ENCODE measurements at places on chromosomes 6 and 20. TPM values are rescaled to one million over a fixed set of nuclear protein-coding genes. Genes with fewer than 3 reads are reported as not detected.

- DNase-seq: no peak
Observed at GRCh38 chr6:64294034-64294433, 658.4 kb downstream of the PHF3 start.

- no peak for DNase-seq
Observed at GRCh38 chr6:91659891-91660290, 1073.0 kb upstream of the MAP3K7 start.

DNA sequence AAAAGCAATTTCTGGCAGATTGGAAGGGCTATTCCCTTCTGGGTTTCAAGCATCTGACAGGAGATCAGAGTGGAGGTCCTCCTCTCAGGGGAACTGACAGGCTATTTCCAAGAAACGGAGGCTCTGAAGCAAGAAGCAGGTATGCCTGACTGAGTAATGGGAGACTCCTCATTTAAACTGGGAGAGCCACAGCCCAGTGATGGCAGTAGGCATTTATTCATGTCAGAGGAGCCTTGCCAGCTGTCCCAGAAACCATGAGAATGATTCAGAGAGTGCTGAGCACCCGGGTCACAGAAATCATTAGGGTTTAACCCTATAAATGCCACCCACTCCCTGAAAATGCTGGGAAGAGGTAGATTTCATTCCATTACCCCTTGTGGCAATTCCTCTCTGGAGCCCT is 247.5 kb upstream of the RNF217 start:
- no peak for DNase-seq

DNA sequence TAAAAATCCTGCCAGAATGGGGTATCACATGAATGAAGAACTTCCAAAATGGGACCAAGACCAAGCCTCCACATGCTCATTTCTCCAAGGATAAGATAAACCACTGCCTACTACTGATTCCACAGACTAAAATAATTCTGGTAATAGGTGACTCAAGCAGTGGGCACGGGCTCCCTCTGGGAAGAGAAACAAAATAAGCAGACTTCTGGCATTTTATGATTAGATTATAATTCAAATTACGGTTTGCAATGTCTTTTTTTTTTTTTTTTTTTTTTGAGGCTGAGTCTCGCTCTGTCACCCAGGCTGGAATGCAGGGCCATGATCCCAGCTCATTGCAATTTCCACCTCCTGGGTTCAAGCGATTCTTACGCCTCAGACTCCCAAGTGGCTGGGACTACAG is 16.0 kb downstream of the UQCC1 start:
- DNase-seq: no peak

- no peak for DNase-seq
Observed at GRCh38 chr20:46399401-46399800, 7.0 kb downstream of the ELMO2 start.

GRCh38 chr20:41017448-41018042 is 11.1 kb upstream of the TOP1 start:
- no peak for DNase-seq

L3MBTL3 gene
- 4.3 TPM for polyA plus RNA-seq

NT5E gene
- polyA plus RNA-seq: 13.1 TPM

GNMT gene
- 1.9 TPM for polyA plus RNA-seq

SSTR4 gene
- not detected for polyA plus RNA-seq

MCHR2 gene
- not detected for polyA plus RNA-seq
